ENCODE measurements at places on chromosomes 4 and X.

DNA sequence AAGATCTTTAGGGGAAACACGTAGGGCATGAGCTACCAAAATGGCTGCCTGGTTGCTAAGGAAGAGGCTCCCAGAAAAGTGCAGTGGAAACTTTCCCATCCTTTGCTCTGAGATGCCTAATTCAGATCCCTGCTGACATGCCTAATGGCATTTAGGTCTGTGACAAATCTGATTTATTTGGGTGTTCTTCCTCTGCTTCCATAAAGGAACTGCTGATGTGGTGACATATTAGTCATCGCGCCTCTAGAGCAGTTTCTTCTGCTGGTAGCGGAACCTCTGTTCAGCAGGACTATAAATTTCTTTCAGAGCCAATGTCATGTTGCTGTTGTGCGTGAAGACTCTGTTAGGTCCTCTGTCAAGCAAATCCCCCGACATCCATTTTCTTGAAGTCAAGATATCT, 310.0 kb downstream of the PDHA2 start:
- no peak for DNase-seq

- DNase-seq: no peak
These were observed 136.4 kb upstream of the FGF13 start for GRCh38 chrX:138847930-138848329.

- DNase-seq: no peak
These were observed 27.2 kb downstream of the BST1 start for GRCh38 chr4:15729910-15730533.

DNA sequence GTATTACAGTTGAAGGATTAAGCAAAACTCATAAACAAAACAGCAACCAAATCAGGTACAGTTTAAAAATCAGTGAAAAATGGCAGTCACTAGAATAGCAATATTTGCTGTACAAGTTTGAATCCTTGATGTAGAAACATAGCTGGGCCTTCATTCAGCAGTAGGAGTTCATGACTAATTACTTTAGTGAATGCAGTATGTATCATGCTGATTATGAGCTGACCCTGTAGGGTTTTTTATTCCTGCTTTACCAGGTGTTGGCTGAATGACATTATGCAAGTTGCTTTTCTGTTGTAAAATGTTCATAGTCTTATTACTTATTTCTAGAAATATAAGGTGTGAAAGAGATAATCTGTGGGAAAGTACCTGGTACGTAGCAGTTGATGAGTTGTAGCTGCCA, 179.6 kb downstream of the CCSER1 start:
- no peak for DNase-seq

DNA sequence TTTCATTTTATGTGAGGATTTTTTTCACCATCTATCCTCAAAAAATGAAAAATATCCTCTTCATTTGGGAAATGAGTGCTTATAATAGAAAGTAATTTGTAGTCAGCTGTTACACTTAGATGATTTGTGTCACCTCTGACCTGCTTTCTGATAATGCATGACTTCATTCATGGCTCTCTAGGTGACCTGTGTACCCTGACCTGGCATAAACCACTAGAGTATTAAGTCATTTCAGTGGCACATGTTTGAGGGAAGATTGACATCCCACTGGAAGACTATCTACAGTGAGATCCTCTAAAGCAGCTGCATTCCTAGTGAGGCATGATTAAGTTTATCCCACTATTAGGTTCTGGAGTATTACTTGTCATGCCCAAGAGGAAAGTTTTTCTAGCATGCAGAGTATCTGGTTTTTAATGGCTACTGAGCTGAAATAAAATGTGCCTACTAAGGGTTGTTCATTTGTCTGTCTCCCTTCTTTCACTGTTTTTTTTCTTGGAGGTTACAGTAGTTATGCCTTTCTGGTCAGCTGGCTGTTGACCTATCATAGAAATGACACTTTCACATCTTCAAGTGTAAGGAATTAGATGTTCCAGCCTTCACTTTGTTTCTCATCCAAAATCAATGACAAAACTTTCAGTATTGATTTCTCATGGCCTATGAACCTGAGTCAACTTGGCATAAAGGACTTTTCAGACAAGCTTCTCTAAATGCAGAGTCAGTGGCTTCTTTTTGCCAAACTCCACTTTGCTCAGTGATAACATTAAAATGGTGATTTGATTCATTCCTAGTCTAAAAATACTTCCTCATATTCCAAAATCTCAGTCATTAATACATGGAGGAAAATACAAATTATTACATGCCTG, 33.1 kb downstream of the TET2 start:
- DNase-seq: no peak

- no peak for DNase-seq
These were observed 702 bp downstream of the MMGT1 start for GRCh38 chrX:135973025-135973547.

- no peak for DNase-seq
These were observed 201.1 kb upstream of the BCOR start for GRCh38 chrX:40298572-40299479.

GRCh38 chr4:121189326-121190215, 25.4 kb upstream of the TNIP3 start:
- DNase-seq: no peak

DNA sequence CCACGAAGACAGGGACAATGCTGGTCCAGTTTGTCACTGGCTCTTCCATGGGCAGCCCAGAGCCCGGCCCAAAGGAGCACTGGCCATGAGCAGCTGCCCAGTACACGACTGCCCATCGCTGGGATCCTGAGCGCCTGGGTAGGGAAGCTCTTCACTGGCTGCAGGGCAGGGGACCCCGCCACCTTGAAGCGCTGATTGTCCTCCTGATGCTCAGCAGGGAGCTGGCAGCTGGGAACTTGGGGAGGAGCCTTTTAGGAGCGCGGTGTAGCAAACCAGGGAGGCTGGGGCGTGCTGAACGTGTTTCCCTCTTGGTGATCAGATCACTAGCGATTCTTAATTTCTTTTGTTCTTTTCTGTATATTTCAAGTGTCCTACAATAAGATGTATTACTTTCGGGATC, 1.8 kb downstream of the L1CAM start:
- DNase-seq: no peak

GRCh38 chr4:73103799-73104503, 34.4 kb upstream of the COX18 start:
- DNase-seq: no peak

DNA sequence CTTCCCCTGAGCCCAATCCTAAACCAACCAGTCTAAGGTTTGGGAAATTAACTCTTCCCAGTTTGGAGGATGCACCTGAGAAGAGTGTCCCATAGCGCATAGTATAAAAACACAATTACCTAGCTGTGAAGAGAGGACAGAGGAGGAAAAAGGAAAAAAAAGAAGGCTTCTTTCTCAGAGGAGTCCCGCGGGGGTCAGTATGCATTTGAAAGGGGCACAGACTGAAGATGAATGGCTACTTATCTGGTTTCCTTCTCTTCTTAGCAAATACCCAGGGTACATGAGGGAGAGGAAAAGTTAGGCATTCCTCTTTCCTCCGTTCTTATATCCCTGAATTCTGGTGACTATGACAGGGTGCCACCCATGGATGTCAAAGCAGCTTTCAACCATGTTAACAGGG, 96.9 kb downstream of the TMEM47 start:
- no peak for DNase-seq

- no peak for DNase-seq
These were observed 110.8 kb upstream of the FAM9B start for GRCh38 chrX:9144701-9145241.

DNA sequence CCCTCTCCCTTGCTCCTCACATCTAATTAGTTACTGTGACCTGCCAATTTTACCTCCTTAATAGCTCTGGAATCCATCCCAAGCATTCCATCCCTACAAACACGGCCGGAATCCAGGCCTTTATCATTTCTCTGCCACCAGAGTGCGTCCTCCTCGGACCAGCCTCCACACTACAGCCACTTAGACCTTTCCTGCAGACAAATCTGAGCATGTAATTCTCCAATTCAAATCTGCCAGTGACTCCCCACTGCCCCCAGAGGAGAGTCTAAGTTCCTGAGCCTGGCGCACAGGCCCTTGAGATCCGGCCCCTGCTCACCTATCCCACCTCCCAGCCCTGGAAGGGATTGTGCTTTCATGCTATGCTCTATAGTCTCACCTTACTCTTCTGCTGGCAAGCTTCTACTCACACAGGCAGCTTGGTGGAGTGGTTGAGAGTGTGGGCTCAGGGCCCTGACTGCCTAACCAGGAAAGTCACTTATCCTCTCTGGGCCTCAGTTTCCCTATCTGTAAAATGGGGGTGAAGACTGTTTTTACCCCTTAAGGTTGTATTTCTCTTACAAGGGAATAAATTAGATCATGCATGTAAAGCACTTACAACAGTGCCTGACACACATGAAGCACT, 31.2 kb downstream of the PJA1 start:
- DNase-seq: no peak

GRCh38 chr4:5166377-5166776, 115.1 kb downstream of the STK32B start:
- DNase-seq: no peak

- DNase-seq: no peak
These were observed 72.3 kb upstream of the TNMD start for GRCh38 chrX:100512471-100512870.

GRCh38 chr4:85391589-85392410, 83.2 kb upstream of the ARHGAP24 start:
- DNase-seq: no peak

DNA sequence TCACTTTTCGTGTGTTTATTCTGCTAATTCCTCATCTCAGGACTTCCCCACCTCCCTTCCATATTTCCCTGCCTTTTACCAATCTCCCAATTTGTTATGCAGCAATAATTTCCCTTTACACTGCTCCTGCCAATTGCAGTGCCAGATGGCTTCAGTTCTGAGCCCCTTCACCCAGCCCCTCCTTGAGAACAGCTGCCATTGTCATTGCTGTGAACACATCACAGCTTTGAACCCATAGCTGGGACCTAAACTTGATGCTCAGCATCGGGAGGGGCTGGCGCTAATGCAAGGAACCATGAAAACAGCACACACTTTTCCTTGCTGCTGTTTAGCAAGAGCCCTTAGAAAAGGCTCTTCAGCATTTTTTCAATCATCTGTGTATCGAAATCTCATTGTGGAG, 104.9 kb downstream of the ALPK1 start:
- no peak for DNase-seq

DNA sequence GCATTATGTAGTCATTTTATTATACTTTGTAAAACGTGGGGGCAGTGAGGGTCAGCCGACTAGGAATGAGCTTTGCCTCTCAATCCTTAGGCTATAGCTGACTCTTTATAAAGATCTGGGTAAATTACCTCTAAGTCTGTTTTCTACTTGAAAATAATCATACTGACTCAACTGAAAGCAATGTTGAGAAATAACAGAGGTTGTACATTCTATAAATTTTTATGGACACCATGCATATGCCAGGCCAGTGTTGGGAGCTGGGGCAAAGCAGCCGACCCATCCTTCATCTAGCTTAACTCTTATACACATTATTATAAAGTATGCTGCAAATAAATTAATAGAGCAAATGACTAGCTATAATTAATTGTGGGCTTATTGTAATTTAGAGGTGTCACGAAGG, 2.2 kb upstream of the DCUN1D4 start:
- no peak for DNase-seq

GRCh38 chr4:70754470-70754869, 32.7 kb downstream of the RUFY3 start:
- no peak for DNase-seq

- DNase-seq: no peak
These were observed 618.1 kb downstream of the PPP4R3C start for GRCh38 chrX:26845056-26845455.

DNA sequence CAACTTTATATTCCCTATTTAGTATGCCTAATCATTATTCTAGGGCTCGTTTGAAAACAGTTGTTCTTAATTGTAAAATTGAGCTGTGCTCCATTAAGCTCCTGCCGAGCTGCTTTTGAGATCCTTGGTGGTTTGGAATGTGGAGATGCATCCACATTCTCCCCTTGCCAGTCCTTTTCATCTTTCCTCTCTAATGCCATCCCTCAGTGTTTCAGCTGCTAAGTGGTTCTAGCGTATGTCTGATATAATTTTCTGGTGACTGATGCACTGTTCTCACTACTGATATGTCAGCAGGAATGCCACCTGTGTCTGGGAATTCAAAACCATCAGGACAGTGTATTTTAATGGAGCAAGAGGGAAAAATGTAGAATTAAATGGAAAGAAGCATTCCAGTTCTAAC, 1085.0 kb downstream of the CCSER1 start:
- no peak for DNase-seq

DNA sequence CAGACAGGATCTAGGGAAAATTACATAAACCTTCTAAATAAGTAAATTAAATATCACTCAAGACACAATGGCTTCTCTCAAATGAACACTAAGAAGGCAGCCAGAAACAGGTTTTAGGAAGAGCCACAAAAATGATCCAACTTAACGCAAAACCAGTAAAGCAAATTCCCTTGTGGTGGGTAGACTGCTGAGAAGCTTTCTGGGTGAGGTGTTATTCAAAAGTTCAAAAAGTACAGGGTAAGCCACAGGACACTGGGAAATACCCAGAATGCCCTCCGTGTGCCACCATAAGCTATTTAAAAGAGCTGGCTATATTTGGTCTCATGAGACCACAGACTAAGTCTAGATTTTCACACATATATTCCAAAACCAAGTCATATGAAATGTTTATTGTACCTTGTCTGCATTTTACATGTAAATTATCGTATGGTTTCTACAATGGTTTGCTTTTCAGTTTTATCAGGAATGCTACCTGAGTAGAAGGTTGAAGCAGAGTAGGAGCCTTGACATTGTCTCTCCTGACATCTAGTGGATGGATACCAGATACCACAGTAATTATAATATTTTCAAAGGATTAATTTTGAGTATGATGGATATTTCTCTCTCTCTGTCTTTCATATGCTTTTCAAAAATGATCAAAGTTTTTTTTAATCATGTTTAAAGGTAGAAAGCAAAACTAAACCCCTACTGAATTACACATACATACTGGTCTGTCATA, 109.3 kb upstream of the KLHL13 start:
- no peak for DNase-seq

All from NCI-H187 treated with DMSO at 0.1 percent for 48 hours (cell line).